ENCODE measurements at places on chromosomes 2 and 18.

GRCh38 chr2:202400941-202401340, 24.8 kb downstream of the BMPR2 start:
- no peak for DNase-seq

- DNase-seq, result no peak
Measured at GRCh38 chr2:45974056-45974455, 322.6 kb downstream of the PRKCE start.

DNA sequence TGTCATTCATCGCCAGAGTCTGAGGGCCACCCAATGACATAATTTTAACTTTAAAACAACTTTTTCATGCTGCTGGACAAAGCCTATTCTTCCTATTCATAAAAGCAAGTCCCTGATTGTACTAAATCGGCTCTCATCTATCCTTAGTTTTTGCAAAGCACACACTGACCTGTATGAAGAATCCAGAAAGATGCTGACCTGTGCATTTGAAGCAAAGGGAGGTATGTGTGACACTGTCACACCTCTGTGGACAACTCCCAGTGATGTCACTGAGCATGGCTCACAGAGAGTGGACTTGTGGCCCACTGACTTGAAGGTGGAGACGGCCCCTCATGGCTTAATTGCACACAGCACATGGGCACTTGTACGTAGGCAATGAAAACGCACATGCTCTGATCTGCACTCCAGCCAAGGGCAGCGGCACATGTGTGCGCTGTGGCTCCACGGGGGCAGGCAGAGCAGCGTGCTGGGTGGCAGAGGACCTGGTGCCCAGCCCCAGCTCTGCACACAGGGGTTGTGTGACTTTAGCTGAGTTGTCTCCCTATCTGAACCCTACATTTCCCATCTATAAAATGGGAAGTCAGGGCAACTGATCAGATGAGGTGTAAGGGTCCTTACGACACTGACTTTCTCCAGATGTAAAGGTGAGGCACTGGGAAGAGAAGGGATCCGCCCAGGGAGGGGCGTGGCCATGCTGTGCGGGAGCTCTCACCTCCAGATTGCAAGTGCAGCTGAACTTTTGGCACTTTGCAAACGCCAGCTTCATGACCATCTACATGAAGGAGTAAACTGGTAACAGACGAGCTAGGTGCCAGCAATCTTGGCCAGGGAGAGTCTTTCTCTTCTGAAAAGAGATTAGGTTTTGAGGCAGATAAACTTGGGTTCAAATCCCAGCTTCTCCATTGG, 14.3 kb upstream of the ODC1 start:
- no peak for DNase-seq

- no peak for DNase-seq
Measured at GRCh38 chr2:175001566-175001965, 3.6 kb downstream of the CHN1 start.

DNA sequence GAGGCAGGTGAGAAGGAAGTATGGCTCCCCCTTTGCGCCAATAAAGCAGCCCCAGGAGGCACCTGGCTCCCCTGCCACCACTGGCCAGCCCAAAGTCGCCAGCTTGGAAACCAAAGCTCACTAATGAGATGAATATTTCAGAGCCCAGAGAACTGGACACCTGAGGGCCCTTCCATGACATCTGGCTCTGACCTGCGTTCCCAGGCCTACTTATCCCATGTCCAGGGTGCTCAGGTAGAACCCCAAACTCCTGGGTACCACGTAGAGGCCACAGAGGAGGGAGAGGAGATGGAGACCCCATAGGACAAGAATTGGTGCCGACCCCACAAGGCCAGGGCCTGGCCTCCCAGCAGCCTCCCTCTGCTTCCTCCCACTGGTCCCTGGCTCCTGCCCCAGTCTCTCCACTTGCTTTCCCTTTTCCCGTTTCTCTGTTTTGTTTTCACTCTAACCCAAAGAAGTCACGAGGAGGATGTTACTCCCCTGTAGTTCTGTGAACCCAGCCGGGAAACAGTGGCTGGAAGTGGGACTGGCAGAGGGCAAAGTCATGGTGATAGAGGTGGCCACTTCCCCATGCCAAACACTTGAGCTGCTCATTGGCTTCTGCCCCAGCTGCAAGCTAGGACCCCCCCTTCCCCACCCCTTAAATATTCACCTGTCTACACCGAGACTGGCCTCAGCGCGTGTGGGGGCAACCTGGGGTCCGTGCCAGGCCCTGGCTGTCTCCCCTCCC, 820 bp downstream of the TMBIM1 start:
- DNase-seq, result no peak

DNA sequence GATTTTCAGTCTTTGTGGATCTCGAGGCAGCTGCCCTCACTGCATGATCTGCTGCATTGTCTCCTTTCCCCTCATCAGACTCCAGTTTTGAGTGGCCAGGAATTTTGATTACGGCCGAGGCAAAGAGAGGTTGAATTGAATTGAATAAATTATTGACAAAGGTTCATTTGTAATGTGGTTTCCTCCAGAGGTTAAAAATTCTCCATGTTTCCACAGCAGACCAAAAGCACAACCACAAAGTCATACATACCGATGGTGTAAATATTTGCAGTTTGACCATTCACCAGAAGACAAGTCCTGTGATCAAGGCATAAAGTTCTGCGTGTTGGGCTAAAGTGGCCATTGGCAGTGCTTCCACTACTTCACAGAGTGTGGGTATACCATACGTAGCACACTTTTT, 343.8 kb upstream of the MYT1L start:
- no peak for DNase-seq

Data from activated CD4-positive, alpha-beta T cell treated with anti-CD3 and anti-CD28 coated beads for 24 hours (primary cell).